CD4-positive, alpha-beta memory T cell (primary cell): ENCODE measurements at places on chromosomes 5 and 9. TPM values are rescaled to one million over a fixed set of nuclear protein-coding genes. Genes with fewer than 3 reads are reported as not detected.

The GPRIN1 gene
- polyA plus RNA-seq: not detected

The FOXD4L4 gene
- not detected for polyA plus RNA-seq

The ADGRD2 gene
- polyA plus RNA-seq: not detected

The MTMR12 gene
- 18.0 TPM for polyA plus RNA-seq
